ENCODE measurements at places on chromosomes 12 and 14.

DNA sequence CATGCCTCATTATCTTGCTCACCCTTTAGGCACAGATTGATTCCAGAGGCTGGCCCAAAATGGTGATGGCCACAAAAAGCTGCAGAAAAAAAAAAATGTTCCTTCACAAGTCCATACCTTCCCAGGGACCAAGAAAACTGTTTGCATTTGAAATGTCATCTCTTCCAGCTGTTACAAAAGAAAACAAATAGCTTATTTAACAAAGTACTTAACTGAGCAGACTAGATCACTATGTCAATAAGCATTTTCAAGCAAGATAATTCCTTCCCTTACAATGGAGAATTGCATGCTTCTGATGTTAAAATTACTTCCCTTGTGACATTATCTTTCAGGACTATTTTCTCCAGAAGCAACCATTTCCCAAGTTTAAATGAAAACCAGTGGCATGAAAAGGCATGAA is 377.9 kb upstream of the KITLG start:
- peak; percentile 53 for DNase-seq

DNA sequence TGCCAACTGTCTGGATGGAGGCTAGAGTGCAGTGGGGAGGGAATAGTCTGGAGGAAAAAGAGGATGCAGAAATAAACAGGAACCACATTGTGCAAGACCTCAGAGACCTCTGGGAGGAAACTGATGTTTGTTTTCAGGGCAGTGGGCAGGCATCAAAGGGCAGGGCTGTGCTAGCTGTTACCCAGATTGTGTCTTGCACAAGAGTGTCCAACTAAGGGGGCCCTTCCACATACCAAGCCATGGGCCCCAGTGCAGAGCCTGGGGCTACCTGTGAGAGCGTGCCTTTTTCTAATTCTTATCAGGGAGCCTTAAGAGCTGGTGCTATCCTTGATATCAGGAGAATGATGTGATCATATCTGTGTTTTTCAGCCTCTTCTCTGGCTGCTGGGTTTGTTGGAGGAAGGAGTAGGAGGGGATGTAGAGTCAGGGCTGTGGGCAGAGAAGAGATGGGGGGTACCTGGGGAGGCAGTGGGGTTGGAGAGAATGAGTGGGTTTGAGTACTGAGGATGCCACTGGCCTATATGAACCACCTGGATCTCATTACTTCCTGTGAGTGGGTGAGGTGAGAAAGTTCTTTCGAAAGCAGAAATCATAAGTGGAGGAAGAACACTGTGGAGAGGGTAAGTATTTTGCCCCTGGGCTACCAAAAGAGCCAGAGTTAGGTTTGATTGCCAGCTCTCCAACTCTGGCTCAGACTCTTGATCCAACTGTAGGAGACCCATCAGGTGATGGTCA is 259.2 kb upstream of the CRY1 start:
- DNase-seq = no peak

DNA sequence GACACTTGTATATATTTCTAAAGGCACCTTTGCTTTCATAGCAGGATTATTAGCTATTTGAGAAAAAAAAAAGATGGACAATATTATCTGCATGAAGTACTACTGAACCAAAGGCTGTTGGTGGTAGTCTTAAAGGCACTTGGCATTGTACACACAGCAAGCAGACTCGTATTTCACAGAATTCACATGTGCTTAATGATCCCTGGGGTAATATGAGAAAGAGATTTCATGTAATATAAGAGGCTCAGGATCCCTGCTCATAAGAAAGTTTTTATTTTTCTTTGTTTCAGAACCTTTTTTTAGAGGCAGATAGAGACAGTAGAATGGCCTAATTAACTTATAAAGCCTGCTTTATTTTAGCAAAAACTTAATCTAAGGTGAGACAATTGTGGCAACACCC is 59.5 kb downstream of the SYNE2 start:
- no peak for DNase-seq

DNA sequence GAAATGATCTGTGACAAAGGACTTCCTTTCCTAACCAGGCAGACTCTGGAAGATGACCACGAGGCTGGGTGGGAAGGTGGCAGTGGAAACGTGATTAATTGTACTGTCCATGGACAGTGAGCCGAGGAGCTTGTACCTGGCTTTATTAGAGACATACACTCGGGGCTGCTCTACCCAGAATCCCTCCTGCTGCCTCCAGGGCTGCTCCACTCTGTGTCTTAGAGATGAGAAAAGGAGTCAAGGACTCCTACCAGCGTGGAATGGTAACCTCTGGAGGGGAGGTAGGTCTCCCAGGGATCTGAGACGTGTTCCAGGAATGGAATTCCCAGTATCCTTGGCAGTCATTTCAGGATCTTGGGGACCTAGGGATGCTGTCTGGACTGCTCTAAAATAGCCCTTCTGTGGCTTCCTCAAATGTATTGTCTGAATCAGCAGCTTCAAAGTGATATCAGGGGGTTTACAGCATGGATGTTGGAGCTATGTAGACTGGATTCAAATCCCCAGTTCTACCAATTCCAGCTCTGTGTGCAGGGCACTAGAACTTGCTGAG is 237.8 kb downstream of the CACNA1C start:
- no peak for DNase-seq

DNA sequence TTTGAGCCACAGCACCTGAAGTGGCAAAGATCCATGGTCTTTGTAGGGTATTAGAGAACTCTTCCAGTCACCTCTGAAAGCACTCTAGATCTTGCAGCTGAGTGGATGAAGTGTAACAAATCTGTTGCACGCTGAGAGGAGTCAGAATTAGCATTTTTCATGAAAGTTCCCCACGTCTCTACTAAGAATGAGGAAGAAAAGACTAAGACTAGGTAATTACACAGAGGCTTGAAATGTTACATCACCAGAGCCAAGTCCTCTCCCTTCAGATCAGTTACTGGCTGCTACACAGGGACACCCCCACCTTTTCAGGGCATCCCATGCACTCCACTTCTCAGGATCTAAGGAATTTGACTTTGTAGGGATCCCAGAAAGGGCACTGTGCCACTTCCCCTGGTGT is 98.6 kb upstream of the FKBP4 start:
- no peak for DNase-seq
